ENCODE measurements at places on chromosomes 7 and 10. TPM values are rescaled to one million over a fixed set of nuclear protein-coding genes. Genes with fewer than 3 reads are reported as not detected.
A peak's percentile ranks its signal among the peaks of the same experiment; 100 is the strongest.

DNA sequence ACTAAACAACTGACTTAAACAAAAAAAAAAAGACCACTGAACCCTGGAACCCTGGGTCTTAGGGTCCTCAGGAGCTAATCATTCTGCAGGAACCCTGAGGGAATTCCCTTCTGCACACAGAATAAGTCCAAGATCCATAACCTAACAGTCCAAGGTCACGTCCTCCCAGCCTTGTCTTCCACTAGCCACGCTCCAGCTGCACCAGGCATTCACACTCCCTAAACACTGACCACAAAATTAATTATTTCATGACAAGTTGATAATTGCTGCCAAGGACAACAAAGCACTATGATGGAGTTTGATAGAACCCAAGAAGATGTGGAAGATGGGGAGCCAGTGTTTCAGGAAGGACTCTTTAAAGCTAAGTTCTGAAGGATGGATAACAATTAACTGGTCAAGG lies 130.6 kb downstream of the SH3PXD2A start:
- no peak for DNase-seq

- DNase-seq, result no peak
These were observed 37.2 kb upstream of the ZNF107 start for GRCh38 chr7:64628721-64629120.

DNA sequence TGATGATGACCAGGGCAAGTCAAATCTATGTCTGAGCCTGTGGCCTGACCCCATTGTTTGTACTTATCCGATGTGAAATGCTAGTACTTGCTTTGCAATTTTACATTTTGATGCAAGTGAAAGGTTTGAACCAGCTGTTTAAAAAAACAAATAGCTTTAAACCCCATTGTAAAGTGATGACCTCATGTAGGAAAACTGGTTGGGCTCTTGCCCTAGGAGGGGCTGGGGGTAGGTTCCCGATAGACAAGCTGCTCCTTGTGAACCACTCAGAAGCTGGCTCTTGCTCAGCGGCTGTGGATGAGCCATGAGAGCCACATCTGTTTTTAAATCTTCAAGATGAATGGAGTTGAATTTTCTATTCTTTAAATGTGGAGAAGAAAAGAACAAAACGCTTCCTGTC lies 185.3 kb downstream of the WDR11 start:
- no peak for DNase-seq

DNA sequence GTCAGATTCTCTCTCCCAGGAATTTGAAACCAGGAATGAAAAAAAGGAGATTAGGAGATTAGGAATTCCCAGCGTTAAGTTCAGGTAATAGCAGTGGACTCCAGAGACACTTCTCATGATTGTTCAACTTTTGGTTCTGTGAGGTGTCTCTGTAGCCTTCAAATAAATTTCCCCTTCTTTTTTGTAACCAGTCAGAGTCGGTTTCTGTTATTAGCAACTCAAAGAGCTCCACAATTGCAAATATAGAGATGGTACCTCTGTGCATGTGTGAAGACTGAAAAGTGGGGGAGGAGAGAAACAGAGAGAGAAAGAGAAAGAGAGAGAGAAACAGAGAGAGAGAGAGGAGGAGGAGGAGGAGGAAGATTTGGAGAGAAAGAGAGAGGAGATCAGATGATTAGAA lies 112.8 kb upstream of the STEAP1B start:
- no peak for DNase-seq

PSTK gene
- total RNA-seq, result 3.7 TPM

ENO4 gene
- not detected for total RNA-seq

DNA sequence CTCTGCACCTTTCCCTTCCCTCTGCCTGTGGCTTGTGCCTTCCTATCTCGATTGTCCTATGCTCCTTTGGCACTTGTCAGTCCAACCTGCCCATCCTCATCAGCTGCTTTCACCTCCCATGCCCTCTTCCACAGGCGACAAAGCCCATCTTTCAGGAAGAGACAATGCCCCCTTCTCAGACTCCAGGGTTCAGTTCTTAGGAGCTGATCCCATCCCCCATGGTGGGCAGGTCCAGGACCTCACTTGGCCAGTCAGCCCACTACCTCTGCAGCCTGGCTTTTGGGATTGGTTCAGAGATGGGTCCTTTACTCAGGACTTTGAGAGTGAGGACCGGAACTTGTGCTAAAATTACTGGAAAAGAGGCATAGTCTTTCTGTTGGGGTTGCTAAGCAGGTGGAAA lies 74.0 kb upstream of the NANOS1 start:
- DNase-seq, result no peak

TMEM273 gene
- total RNA-seq, result 24.1 TPM

- DNase-seq, result no peak
These were observed 52.3 kb downstream of the TPST1 start for GRCh38 chr7:66257481-66257880.

PDE1C gene
- 295 TPM for total RNA-seq

DNA sequence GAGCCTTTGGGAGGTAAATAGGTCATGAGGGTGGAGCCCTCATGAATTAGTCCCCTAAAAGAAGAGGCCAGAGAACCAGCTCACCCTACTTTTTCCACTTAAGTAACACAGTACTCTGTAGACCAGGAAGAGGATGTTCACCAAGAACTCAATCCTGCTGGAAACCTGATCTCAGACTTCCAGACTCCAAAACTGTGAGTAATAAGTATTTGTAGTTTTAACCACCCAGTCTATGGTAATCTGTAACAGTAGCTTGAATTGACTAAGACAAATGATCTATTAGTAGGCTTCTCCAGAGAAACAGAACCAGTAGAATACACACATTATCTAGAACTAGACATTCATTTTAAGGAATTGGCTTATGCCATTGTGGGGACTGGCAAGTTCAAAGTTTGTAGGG lies 51.5 kb downstream of the ANKMY2 start:
- no peak for DNase-seq

TUBB8 gene
- total RNA-seq, result not detected

DNA sequence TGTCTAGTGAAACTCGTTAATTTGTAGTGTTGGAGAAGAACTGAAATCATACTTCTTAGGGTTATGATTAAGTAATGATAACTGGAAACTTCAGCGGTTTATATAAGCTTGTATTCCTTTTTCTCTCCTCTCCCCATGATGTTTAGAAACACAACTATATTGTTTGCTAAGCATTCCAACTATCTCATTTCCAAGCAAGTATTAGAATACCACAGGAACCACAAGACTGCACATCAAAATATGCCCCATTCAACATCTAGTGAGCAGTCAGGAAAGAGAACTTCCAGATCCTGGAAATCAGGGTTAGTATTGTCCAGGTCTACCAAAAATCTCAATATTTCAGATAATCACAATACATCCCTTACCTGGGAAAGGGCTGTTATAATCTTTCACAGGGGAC lies 187.6 kb downstream of the CFTR start:
- DNase-seq, result no peak

DDC gene
- not detected for total RNA-seq

SAMD8 gene
- 27.6 TPM for total RNA-seq

ARPC1A gene
- total RNA-seq, result 134 TPM

OR2A12 gene
- total RNA-seq, result not detected

TDRD1 gene
- 5.3 TPM for total RNA-seq

DNA sequence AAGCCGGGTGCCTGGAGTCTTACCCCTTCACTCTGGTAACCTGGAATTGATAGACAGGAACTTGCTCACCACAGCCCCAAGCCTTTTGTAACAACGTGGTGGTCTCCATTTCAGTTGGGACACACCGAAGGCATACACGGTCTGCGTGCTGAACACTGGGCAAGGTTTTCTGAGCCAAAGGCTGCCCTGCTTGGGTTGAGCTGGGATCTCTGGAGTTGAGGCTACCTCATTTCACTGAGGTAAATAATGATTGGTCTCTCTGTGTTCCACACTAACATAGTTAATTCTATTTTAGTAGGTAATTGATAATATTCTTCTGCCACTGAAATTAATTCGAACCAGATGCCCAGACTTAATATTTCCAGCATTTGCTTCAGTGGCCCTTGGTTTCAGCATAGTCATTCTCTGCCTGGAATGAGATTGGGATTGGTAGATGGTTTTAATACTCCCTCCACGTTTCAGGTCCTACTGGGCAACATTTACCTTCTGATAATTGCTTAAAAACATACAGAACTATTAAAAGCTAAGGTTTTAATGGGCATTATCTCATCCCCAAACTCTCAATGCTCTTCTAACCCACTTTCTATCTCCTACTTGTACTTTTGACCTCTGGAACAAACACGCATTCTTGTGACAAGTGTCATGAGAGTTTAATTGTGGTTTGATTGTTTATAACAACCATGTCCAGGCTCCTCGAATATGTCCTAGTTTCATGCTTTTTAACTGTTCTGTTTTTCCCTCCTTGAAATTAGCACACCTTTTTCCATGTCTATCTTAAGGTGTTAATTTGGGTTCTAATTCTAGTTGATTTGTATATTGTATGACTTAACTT lies 202.3 kb upstream of the KLF6 start:
- no peak for DNase-seq

SPAM1 gene
- not detected for total RNA-seq

RADIL gene
- 6.6 TPM for total RNA-seq

- no peak for DNase-seq
These were observed 23.8 kb upstream of the FBXW4 start for GRCh38 chr10:101718690-101719275.

ZNF425 gene
- total RNA-seq, result 0.62 TPM

GRCh38 chr10:84342584-84342983 lies 14.2 kb downstream of the CCSER2 start:
- no peak for DNase-seq

NUTM2D gene
- total RNA-seq, result 5.9 TPM

ZNF33A gene
- total RNA-seq, result 23.0 TPM

- no peak for DNase-seq
These were observed 37.4 kb downstream of the PTPRE start for GRCh38 chr10:127944256-127944655.

GRCh38 chr10:8059191-8059936 lies 4.9 kb downstream of the GATA3 start:
- no peak for DNase-seq

DNA sequence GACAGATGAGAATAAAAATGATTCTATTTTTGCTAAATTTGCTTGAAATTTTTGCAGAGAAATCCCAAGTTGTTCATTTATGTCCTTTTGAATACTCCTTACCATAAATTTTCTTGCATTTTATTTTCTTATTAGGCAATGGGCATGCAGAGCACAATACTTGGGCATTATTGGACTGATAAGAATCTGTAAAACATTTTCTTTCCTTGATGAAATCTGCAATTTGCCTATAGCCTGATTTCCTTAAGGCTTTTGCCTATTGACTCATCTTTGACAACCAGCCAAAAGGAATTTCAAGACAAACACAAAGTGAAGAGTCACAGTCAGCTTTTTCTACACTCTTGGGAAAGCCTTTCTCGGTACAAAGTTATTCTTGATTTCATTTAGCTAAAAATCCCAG lies 30.5 kb upstream of the GNAT3 start:
- no peak for DNase-seq

OPN1SW gene
- not detected for total RNA-seq

- DNase-seq, result peak; percentile 74
These were observed 43.0 kb downstream of the ELMO1 start for GRCh38 chr7:37405603-37406122.

KRIT1 gene
- total RNA-seq, result 40.8 TPM

DNA sequence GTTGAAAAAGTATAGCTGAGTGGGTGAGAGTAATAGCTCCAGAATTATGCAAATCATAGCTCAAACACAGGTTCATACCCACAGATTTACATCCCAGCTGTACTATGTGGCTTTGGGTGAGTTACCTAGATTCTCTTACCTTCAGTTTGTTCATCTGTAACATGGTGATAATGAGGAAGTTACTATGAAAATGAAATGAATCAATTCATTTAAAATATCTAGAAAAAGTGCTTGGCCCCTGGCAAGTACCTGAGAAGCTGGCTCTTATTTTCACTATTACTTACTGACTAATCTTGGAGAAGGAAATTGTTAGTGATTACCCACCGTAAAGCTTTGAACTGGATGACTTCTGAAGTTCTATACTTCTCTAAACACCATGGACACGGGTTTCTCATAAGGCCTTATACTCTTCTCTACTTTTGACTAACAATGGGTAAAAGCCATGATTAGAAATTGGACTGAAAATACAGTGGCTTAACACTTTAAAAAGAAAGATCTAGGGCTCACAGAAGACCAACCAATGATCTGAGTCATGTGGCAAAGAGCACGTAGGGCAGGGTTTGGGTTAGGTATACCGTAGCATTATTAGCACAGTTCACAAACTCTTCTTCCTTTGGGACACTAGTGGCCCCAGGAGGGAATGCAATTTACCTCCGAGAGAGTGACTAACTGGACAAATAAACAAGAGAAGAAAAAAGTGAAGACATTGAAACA lies 149.2 kb downstream of the PLPP4 start:
- no peak for DNase-seq

- DNase-seq, result no peak
These were observed 23.3 kb downstream of the TMEM106B start for GRCh38 chr7:12234334-12234865.

C10orf62 gene
- 1.3 TPM for total RNA-seq

GRCh38 chr7:47669901-47670384 lies 88.0 kb upstream of the TNS3 start:
- DNase-seq, result no peak

GRCh38 chr7:77382532-77382931 lies 33.6 kb downstream of the GSAP start:
- DNase-seq, result no peak

RAPGEF5 gene
- total RNA-seq, result 16.2 TPM

DNA sequence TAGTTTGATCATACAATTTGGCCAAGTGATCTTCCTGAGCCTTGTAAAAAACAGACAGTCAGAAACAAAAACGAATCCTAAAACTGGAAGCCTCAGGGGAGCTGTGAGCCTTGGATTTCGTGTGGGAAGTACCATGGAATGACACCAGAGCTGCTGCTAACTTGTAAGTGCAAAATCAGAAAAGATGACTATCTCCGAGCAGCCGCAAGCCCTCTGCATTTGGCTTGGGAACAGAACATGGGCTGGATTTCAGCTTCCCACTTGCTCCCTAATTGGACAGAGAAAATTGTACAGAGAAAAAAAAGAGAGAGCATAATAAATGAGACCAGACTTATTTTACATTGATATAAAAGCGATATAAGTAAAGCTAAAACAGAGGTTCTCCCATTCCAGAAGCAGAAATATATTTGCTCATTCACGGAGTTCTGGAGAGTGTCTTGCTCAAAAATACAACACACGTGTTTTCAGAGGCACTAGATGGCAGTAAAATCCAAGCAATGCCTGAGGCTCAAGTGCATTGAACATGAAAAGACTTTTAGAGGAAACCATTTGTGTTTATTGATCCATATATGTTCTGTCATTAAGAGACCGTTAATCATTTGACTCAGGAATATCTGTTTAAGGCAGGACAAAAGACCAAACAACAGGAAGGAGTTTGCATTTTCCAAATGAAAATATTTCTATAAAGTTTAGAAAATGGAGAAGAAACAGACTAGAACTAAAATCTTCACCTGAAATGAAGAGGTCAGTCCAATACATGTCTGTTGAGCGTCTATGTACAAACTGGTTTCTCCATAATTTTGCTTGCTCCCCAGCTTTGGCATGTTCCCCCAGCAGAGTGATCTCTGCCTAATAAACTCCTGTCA lies 78.3 kb upstream of the SLC26A5 start:
- DNase-seq, result no peak

PAX4 gene
- not detected for total RNA-seq

Measured in heart right ventricle (tissue), 16 donors.